SHP77 (cell line): ENCODE measurements at places on chromosomes 6 and 20.
A peak's percentile ranks its signal among the peaks of the same experiment; 100 is the strongest.

DNA sequence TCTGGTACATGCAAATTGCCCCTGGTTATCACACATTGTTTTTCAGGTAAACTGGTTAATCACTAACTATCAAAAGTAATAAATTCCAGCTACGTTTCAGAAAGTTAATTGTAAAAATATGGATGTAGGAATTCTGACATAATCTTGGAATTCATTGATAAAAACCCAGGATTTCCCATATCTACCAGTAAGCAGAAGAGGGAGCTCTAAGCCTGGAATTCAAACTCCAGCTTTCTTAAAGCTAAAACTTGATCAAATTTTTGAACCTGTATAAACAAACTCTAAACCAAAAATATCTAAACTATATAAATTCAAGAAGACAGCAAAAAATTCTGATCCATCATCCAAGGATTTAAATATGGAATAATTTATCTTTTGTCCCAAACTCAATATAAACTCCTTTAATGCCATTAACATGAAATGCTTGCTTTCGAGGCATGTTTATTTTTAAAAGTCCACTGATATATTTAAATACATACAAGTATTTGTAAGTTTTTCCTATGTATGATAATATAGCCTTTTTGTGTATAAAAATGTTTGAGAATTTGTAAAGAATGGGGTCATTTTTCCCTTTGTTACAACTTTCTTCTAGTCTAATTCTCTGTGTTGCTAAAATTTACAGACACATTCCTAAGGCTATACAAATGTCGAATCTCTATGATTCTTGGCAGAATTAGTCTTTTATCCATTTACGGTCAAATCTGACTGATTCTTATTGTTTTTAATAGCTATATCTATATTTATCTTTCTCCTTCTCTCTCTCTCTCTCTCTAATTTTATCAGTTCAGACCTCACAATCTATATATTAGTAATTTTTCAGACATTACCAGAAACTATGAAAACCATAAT lies 91.4 kb upstream of the RNF217 start:
- no peak for DNase-seq

DNA sequence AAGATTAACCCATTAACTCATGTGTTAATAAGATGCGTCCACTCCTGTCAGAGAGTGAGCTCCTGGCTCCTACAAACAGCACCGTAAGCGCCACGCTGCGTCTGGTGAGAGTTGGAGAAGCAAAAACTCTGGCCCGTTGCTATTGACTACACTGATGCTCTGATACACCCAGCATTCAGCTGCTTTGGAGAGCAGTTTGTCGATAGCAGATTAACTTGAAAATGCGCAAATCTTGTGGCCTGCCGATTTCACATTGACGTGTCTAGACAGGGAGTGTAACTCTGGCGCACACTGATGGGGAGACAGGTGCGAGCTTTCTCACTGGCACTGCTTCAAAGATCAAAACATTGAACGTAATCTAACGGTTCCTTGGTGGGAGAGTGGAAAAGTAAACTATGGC lies 151.7 kb upstream of the RPS6KA2 start:
- no peak for DNase-seq

- DNase-seq = no peak
Observed at GRCh38 chr20:57266291-57267157, at the start of gene BMP7. Gene BMP7, minus strand, starts transcription at chr20:57266641. Its CDS starts 519 bp downstream, at chr20:57266122.

DNA sequence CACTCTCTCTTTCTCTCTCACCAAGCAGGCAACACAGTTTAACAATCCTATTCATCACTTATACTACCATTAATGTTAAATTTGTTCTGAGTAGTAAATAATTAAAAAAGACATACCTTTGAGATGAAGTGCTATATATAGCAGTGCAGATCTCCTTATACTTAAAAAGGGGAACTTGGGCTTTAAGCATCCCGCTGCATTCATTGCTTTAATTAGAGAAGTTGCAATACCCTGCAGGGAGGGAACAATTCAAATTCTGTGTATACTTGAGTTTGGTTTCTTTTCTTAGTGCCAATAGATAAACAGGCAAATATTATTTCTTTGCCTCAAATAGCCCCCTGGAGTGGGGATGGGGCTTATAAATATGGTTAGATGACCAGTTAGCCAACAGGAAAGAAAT lies 10.8 kb upstream of the ZBTB24 start:
- no peak for DNase-seq

DNA sequence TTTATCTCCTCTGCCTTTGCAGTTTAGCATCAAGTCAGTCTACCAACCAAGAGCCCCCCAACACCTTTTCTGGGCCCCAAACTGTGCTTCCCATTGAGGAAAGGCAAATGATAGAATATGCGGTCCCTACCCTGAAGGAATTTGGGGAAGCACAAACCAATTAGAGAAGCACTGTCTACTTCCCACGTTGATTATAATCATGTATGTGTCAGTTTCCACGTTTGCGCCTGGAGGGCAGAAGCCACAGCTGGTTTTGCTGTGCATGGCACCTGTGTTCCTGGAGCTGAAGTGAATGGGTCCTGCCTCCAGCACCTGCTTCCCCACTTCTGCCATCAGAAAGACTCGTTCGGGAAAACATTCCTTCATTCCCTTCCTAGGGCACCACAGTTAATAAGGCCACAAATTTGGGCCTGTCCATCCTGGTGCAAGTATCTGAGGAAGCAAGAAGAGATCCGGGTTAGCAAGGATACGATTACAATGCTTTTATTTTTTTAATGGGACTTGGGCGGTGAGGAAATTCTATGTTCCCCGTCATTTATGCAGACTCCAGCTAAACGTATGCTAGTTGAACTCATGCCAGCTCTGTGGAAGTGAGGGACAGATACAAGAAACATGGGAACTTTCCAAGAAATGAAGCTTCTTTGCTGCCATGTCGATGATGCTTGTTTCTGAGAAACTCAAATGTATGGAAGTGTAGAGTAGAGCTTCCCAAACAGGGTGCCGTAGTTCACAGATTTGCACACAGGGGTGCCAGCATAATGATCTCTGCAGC lies 333.5 kb downstream of the NRN1 start:
- DNase-seq = peak; percentile 17

GRCh38 chr6:3356056-3356823 lies 97.5 kb downstream of the PSMG4 start:
- DNase-seq = peak; percentile 46

DNA sequence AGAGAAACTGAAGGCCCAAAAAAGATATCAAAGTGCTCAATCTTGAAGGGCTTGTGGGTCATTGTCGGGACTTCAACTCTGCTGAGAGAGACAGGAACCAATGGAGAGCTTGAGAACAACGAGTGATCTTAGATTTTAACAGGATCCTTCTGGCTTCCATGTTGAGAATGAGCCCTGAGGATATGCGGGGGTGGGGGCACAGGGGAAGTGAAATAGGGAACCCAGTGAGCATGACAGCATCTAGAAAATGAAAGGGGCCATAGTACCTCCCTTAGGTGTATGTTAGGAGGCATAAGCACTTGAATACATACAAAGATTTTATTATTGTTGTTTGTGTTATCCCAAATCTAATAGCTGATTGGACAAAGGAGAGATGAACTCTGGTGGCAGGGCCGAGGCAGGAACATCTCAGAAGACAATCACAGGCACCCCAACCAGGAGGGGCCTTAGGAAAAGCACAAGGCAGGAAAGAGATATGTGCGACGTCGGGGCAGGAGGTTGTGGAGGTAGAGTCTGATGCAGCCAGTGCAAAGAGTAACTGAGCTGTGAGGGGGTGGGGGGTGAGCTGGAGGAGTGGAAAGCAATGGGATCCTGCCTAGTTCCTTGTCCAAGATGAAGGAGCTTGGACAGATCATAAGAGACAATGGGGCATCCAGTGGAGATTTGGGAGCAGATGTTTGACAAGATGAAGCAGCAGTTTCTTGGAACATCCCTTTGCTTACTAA lies 10.4 kb downstream of the TGM6 start:
- DNase-seq = no peak

DNA sequence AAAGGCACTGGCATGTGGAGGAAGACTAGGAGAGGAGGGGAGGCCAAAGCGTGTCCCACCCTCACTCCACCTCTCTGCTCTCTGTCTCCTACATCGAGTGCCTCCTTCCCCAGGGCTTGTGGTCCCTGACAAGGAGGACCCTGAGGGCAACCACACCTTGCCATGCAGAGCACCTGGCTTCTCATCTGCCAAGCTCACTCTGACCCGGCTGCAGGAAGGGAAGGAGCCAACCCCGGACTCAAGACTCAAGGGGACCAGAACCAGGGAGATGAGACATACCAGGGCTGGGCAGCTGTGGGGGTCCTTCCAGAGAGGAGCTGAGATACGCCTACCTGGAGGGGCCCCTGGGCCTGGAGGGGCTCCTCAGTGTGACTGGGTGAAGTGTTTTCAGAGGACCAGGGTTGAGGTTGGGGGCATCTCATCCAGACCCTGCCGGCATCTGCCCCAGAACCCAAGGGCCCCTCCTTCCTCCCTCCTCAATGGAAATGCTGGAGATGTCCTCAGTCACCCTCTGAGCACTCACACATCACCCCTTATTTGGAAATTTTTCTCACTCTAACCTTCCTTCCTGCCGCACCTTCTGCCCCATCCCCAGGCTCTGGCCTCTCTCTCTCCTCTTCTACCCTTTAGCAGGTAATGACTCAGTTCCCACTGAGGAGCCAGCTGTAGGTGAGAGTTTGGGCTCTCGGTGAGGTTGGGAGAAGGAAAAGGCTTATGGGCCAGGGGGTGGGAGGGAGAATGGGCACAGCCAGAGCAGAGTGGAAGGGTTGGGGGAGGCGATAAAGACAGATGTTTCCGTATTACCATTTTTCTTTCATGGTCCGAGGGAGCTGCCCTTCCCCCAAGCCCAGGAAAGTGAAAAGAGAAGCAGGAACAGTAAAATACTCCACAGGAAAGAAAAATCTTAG lies 32.0 kb upstream of the POU5F1 start:
- DNase-seq = no peak

GRCh38 chr6:41585605-41586004 lies 39.4 kb downstream of the FOXP4 start:
- DNase-seq = no peak

DNA sequence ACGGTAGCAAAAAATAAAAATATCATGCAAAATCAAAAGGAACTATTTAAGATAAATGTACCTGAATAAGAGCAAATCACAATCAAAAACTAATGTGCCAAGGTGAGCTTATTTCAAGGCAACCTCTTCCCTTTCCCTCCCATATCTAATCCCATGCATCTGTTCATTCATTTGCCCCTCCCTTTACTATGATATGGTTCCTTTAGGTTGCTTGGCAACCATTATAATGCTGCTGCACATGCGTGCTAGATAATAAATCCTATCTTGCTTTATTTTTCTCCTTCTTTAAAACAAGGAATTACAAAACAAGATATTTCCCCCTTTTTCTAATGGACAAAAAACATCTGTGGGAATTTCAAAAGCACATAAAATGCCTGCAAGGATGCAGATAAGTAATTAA lies 318.2 kb upstream of the POU3F2 start:
- no peak for DNase-seq

DNA sequence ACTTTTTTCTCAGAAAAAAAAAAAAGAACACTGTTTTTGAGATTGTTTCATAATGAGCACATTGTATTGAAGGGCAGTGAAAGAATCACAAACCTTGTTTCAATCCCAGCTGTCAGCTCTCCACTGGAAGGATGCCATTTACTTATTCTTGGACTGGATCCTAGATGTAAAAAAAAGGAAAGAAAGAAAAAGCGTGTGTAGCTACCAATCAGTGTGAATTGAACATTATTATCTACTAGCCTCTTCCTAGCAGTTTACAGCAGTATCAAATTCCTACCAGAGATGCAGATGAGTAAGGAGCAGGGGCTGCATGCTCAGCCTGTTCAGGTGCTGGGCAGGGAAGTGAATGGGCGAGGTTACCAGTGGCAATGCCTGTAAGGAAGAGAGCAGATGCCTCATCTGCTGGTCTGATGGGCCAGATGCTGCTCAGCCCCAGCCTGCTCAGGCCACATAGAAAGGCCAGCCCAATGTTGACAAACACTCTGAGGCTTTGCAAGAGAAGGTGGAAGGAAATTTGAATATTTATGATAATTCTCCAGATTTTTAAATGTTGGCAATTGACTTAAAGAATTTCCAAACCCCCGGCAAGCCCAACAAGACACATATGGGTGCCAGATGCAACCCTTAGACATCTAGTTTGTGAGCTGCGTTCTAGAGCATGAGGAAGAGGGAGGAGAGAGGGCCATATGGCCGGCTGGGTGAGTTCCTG lies 189.5 kb downstream of the IBTK start:
- peak; percentile 7 for DNase-seq

DNA sequence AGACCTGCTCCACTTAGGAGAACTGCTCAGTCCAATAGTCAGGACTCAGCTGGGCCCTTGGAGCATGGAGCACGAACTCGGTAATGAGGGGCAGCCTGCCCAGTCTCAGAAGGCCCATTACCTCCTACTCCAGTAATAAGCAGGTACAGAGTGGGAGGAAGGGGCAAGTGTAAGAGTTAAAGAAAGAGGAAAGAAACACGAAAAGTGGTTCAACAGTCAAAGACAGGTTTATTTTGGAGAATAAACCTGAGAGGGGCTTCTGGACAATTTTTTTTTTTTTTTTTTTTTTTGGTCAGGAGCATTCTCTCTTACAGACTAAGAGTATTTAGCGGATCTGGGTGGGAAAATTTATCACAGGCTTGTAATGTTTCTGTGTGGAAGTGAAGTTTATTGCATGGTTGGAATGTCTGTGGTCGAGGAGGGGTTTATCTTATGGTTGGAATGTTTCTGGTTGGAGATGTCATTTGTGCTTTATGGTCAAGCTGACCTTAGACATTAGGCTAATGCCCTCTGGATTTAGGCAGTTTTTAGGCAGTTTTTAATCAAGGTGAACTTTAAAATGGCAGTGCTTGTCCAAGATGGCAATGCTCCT lies 340.1 kb downstream of the BCKDHB start:
- no peak for DNase-seq

- DNase-seq = no peak
Observed at GRCh38 chr20:18676396-18676795, 88.5 kb downstream of the DTD1 start.
